ENCODE measurements at places on chromosomes 12 and 14.

DNA sequence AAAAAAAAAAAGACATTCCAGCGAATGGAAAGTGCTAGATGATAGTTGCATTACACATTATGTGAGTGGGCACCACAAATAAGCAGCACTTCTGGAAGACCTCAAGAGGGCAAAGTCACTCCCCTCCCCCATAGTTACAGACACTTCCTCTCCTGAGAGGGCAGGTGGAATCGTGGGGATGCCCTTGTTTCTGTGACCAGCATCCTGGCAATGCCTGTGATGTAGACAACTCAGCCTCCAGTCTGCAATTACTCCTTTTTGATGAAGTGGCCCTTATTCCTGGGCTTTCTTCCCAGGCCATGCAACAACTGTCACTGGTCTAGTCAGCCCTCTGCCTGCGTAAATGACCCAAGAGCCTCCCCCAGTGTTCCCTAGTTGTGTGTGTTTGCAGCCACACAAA lies 104.8 kb downstream of the VRK1 start:
- no peak for DNase-seq

DNA sequence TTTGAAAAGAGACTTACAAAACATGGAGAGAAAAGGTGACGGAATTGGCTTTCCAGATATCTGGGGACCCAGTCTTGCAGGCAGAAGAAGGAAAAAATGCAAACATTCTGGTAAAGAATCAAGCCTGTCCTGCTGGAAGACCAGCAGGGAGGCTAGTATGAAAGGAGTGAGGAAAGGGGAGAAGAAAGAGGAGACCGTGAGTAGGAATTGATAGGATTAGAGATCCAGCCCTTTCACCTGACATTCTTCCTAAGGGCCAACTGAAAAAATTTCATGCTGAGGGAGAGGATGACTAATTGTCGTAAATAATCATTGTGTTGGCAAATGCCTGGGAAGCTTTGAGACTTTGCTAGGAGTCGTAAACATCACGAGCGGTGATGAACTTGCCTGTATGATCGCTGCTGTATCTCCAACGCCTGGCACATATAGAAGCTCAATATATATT lies 12.1 kb downstream of the BHLHE41 start:
- DNase-seq, result no peak

GRCh38 chr12:64532734-64533351 lies 77.5 kb upstream of the RASSF3 start:
- no peak for DNase-seq

DNA sequence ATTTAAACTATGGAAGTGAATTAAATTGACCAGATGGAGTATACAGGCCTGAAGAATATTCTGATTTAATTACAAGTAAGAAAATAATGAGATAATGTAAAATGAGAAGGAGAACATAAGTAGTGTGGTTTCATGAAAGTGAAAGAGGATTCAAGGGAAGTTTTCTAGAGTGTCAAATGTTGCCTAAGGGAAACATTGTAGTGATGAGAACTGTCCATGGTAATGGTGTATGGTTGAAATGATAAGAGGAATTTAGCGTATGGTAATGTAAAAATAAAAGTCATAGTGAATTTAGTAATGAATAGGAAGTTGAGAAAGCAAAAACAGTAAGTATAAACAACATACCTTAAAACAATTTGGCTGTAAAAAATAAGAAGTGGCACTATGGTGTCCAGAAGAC lies 1954.6 kb upstream of the FLRT2 start:
- DNase-seq, result no peak

GRCh38 chr14:67079846-67080245 lies 109.4 kb upstream of the GARIN2 start:
- DNase-seq, result no peak

- DNase-seq, result no peak
Measured at GRCh38 chr12:114163771-114164170, 197.6 kb upstream of the RBM19 start.

DNA sequence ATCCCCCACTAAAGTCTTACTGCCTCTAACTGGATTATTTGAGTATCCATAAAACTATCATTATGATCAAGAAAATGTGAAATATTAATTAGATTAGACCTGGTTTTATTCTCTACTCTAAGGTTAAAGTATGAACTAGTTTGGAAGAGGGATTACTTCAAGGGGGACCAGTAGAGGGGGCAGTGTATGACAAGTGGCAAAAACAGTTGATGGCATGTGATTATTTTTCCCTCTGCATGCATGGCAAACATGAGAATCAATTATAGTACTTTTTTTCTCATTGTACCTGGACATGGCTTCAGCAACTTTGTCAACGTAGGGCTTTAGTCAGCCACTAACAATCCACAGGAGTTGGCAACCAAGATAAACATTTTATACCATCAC lies 145.0 kb upstream of the SLC38A2 start:
- no peak for DNase-seq

GRCh38 chr14:23935158-23935557 lies 18.4 kb upstream of the DHRS4 start:
- DNase-seq, result no peak
